ENCODE measurements at places on chromosomes 7 and 10.
A peak's percentile ranks its signal among the peaks of the same experiment; 100 is the strongest.

GRCh38 chr10:3137958-3138726 is 34.4 kb downstream of the PITRM1 start:
- DNase-seq, result no peak
- peaks cover 64% of the 10 kb centered on the region for H3K36me3 ChIP-seq
- H3K4me3 ChIP-seq, result no peak overlapping the region
- peaks cover 8% of the 10 kb centered on the region for H3K4me1 ChIP-seq
- no peaks in the 10 kb centered on the region for H3K27me3 ChIP-seq

- peaks cover 8% of the 10 kb centered on the region for H3K4me1 ChIP-seq
- H3K27ac ChIP-seq, result no peak overlapping the region
- H3K4me3 ChIP-seq, result no peak overlapping the region
- no peaks in the 10 kb centered on the region for H3K27me3 ChIP-seq
Measured at GRCh38 chr7:1059200-1060091, 15.1 kb downstream of the GPR146 start.

DNA sequence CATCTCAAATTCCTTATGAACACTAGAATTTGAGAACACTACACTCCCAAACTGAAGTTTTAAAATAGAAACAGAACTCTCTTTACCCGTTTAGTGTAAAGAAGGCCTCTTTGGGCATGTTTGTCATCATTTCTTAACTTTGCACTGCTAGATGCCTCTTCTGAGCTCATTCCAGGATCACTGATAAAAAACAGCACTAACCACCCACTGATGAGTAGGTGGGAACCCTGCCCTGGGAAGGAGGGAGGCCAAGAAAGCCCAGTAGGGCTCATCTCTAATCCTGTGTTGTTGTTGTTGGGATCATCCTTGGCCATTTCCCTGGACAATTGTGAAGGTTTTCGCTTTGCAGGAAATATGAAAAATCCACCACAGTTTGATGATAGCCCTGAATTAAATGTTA is 68.2 kb downstream of the CUBN start:
- H3K27ac ChIP-seq, result peak overlapping the region; percentile 92
- H3K27me3 ChIP-seq, result no peaks in the 10 kb centered on the region
- H3K36me3 ChIP-seq, result no peaks in the 10 kb centered on the region
- no peak overlapping the region for H3K4me3 ChIP-seq
- peaks cover 73% of the 10 kb centered on the region for H3K4me1 ChIP-seq
- DNase-seq, result no peak

DNA sequence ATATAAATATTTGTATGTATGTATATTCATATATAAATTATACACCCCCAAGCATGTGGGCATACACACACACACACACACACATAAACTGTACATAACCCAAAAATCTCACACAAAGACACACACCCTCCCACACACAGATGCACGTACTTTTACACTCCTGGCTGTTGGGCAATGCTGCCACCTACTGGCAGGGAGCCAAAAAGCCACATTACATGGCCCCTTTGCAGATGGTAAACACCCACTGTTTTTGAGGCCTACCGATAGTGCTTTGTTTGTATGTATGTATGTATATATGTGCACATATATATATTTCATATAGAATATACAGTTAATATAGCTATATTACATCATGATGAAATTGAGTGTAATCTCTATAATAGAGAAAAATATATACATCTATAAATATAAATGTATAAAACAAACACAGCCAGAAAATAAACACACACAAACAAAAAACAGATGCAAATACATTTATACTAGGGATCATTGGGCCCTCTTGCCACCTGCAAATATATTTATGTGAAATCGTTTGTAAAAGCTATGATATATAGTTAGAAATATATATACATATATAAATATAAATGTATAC is 120.1 kb upstream of the ACBD5 start:
- H3K27me3 ChIP-seq, result peaks cover 13% of the 10 kb centered on the region
- no peak overlapping the region for H3K4me3 ChIP-seq
- DNase-seq, result peak; percentile 90
- no peak overlapping the region for H3K27ac ChIP-seq
- H3K4me1 ChIP-seq, result no peaks in the 10 kb centered on the region
- no peaks in the 10 kb centered on the region for H3K36me3 ChIP-seq
